NCI-H2171 treated with DMSO at 0.1 percent for 48 hours (cell line): ENCODE measurements at places on chromosomes 16 and 17.

GRCh38 chr16:13569986-13570385 is 350.0 kb upstream of the ERCC4 start:
- peak; percentile 4 for DNase-seq

GRCh38 chr17:30086896-30087295 is 29.7 kb upstream of the NSRP1 start:
- DNase-seq, result no peak

- no peak for DNase-seq
Observed at GRCh38 chr17:7097940-7098339, 16.7 kb downstream of the ASGR2 start.

DNA sequence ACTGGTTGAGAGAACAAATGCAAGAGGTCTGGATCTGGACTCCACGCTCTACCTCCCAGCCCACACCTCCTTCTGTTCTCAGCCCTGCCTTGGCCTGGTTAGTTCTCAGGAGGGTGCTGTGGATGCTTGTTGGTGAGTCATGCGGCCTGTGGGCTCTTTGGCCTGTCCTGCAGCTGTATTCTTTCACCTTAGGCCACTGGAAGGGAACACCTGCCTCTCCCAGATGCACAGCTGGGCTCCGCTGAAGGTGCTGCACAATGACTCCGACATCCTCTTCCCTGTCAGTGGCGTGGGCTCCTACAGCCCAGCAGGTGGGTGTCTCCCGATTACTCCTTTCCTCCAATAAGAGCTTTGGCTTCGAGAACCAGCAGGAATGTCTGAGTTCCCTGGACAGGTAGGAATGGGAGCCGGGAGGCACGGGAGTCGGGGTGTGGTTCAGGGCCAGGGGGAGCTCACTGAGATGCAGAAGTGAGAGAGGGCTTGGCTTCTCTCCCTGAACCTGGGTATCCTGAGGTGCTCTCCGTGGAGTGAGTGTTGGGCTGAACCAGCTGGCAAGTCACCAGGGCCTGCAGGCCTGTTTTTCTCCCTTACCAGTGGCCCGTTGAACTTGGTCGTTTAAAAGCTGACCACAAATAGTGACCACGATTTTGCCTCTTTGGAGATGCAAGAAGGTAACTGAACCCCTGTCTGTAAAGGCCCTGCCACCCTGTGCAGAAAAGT is 85.0 kb downstream of the SNX29 start:
- no peak for DNase-seq

DNA sequence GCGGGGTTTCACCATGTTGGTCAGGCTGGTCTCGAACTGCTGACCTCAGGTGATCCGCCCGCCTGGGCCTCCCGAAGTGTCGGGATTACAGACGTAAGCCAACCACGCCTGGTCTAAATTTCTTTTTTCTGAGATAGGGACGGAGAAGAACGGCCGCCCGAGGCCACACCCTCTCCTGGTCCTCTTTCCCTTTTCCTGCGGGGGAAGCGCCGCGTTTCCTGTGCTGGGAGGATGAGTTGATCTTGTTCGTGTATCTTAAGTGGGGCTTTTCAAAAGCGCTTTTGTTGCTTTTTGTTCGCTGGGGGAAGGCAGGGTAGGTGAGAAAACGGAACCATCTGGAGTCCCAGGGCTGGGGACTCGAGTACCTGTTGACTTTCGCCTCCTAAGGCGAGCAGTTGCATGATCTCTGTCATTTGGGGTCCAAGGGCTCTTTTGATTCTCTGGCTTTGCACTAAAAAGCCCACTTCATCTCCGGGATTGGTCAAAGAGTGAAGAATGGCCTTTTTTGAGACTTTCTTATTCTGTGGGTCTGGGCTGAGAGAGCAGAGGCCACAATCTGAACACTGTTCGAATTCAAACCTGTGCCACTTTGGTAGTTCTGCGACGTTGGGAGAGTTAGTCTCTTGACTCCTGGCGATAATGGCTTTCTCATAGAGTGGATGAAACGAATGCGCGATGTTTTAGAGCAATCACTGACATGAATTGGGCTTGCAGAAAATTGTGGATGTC is 1.3 kb downstream of the FUS start:
- peak; percentile 13 for DNase-seq

- no peak for DNase-seq
Observed at GRCh38 chr17:56994009-56994792, 16.3 kb downstream of the SCPEP1 start.

DNA sequence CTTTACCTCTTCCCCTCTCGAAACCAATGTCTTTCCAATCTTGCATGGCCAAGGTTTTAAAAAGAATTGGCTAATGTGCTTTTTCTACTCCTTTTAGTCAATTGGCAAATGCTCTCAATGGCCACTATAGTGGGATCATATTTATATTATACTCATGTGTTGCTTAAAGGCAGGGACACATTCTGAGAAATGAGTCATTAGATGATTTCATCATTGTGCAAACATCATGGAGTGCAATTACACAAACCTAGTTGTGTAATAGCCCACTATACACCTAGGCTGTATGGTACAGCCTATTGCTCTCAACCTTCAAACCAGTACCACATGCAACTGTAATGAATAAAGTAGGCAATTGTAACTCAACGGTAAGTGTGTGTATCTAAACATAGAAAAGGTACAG is 180.9 kb downstream of the HS3ST3A1 start:
- DNase-seq, result no peak

DNA sequence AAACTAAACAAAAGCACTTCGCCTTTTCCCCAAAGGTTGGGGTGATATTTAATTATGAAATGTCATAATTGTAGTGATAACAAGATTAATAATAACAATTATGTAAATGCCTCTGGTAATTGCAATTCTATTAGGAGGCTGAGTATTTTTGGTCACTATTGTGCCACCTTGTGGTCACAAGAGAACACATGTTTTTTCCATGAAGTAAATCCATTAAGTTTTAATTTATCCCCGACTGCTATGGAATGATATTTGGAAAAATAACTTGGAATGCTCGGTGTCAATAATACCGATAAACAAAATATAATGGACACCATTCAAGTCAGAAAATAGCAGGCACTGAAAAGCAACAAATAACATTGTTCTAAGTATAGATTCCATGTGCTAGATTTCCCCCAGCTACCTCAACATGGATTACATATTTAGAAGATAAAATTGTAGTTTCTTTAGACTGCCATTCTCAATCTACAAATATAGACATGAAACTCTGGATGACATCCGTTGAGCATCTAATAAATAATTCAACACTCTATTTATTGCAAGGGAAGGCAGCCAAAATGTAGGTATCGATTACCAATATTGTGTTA is 25.0 kb upstream of the KCNJ2 start:
- DNase-seq, result peak; percentile 45

DNA sequence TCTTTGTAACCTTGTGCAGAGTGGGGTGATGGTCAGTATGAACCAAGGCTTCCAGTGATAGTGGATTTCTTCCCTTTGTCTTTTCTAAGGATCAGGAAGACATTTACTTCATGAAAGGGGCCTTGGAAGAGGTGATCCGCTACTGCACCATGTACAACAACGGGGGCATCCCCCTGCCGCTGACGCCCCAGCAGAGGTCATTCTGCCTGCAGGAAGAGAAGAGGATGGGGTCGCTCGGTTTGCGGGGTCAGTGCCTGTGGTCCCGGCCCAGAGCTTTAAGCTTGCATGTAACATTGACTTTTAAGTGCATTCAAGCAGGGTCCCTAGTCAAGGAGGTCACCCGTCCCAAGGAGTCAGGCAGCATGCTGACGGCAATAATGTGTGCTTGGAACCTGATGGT is 56.0 kb downstream of the MEAK7 start:
- DNase-seq, result no peak

DNA sequence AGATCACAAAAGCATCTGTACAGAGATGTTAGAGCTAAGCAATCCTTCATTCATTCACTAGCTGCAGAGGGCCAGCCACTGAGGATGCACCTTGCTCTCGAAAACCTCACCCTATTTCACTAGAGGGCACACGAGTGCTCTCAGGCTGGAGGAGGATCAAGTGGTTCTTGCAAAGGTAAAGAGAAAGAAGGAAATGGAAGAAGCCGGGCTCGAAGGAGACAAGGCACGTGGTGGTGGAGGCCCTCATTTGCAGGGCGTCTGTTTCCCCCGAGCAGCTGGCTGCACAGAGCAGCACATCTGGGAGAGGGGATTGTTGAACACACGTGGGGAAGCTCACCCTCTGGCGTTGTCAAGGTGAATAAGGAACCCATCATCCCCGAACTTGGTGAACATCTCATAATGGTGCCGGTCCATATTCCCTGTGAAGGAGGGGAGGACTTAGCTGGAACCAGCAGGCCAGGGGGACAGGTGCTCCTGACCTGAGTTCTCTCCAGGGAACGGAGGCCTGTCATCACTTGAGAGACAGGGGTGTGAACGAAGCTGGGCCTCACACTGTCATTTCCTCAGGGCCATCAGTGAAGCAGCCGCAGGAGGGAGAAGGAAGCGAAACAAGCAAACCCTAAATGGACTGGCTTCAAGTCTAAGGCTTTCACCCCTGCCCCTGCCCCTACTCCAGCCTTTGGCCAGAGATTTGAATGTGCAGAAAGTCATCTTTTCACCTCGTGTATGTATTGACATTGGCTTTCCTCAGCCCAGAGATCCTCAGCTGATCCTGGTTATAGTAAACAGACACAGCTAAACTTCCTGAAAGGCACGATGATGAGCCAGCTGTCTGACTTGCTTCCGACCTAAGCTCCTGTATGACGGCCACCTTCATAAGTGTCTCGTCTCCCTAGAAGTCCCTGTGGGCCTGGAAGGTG is 27.6 kb downstream of the PRKAR1A start:
- no peak for DNase-seq

GRCh38 chr16:1107731-1108130 is 11.7 kb upstream of the C1QTNF8 start:
- no peak for DNase-seq

- DNase-seq, result peak; percentile 95
Observed at GRCh38 chr16:21300309-21301167, 22.4 kb upstream of the CRYM start.

DNA sequence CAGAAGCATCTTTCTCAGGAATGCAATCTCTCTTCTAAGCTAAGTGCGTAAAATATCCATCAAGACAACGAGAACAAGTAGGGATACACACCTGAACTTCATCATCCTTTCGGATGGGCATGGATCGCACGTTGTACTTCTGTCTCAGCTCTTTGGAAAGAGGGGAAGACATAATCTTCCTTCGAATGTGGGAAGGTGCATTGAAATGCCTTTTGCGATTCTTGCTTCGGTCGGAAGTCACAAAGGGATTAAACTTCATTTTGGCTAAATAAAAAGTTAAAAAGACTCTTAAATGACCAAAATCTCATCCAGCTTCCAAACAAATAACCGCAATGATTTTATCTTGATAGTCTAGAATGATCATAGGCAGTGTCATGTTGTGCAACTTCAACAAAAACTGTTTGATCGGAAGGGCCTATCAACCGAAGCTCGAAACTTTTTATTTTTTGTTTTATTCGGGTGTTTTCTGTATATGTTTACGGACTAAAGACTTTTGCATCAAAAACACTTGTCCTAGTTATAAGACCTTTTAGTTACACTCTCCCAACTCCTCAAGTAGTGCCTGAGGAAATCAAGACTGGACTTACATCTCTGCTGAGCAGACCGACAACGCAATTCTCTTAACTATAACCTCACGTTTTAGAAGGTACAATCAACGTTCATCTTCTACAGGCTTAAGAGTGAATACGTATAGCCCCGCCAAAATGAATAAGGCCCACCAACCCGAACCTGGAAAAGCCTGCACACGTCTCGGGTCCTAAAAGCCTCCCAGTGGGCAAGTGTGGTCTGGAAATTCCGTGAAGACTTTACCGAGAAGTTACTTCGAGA is 727 bp downstream of the RPL26 start:
- DNase-seq, result no peak

DNA sequence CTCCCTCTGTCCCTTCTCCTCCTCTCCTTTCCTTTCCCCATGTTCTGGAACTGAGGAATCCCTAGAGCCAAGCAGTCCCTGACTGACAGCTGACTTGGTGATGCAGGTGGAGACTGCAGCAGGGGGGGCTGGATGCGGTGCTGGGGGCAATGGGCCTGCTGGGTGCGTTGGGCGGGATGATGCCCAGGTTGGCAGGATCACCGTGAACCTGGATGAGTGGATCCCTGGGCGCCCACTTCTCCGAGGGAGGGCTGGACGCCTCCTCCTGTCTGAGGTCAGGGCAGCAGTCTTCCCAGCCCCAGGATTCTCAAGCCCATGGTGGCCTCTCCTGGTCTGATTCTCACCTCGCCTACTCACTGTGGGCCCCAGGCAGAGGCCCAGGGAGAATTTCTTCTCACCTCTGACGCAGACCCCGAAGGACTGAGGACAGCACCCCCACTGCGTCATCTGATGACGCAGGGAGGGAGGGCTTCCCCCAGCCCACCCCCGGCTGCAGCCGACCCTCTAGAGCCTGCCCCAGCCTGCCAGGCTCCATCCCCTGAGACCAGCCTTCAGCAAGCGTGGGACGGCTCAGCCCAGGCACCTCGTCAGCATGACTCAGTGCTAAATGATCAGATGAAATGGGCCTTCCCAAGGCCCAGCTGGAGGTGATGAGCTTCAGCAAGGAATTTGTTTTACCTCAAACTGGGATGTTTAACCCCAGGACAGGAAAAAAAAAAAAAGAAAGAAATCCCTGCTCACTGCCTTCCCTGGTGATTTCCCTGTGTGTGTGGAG is 188.0 kb upstream of the TNRC6C start:
- peak; percentile 58 for DNase-seq

GRCh38 chr17:35666070-35666469 is 65.4 kb upstream of the RASL10B start:
- DNase-seq, result no peak

DNA sequence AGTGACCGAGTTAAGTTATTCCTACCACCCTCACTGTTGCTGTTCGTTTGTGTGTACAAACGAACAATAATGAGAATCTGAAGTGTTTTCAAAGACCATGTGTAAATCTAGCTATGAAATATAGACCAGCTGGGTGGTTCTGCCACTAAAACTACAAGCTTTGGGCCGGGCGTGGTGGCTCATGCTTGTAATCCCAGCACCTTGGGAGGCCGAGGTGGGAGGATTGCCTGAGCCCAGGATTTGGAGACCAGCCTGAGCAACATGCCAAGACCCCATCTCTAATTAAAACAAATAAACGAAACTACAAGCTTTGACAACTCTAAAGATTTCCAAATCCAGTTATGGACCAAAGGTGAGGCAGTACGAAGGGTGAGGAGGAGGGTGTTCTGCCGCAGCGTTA is 973 bp downstream of the RECQL5 start:
- no peak for DNase-seq

GRCh38 chr17:76331083-76331482 is 22.6 kb downstream of the PRPSAP1 start:
- DNase-seq, result no peak
